ENCODE measurements at places on chromosomes 11 and 22. TPM values are rescaled to one million over a fixed set of nuclear protein-coding genes. Genes with fewer than 3 reads are reported as not detected.

PIWIL4 gene
- total RNA-seq, result 5.5 TPM

RTN4R gene
- total RNA-seq, result 12.5 TPM

RASL10A gene
- 1.6 TPM for total RNA-seq

ROM1 gene
- 2.8 TPM for total RNA-seq

RIMBP3C gene
- 0.69 TPM for total RNA-seq

TNNI2 gene
- total RNA-seq, result not detected

ISX gene
- total RNA-seq, result not detected

COMT gene
- 46.6 TPM for total RNA-seq

CADM1 gene
- total RNA-seq, result 366 TPM

HORMAD2 gene
- 1.8 TPM for total RNA-seq

RPLP2 gene
- total RNA-seq, result 265 TPM

VWA5A gene
- 38.1 TPM for total RNA-seq

SEPTIN3 gene
- total RNA-seq, result 180 TPM

OR8H3 gene
- total RNA-seq, result not detected

SIK2 gene
- total RNA-seq, result 21.9 TPM

MRGPRX3 gene
- total RNA-seq, result not detected

MIAT gene
- 125 TPM for total RNA-seq

IGF2 gene
- 15.7 TPM for total RNA-seq

BDNF gene
- 12.0 TPM for total RNA-seq

CTSW gene
- not detected for total RNA-seq

FOLR2 gene
- 10.8 TPM for total RNA-seq

SEC14L6 gene
- total RNA-seq, result 2.1 TPM
